Lower lobe of right lung (tissue), 2 donors: ENCODE measurements at places on chromosomes 13 and 19. TPM values are rescaled to one million over a fixed set of nuclear protein-coding genes. Genes with fewer than 3 reads are reported as not detected.

Gene SWSAP1
- total RNA-seq = 3.6 TPM

Gene RUVBL2
- total RNA-seq = 45.3 TPM

Gene CPAMD8
- 54.3 TPM for total RNA-seq

Gene KIR3DL1
- 0.71 TPM for total RNA-seq

Gene ELSPBP1
- total RNA-seq = not detected

Gene ALOX5AP
- total RNA-seq = 311 TPM

Gene TIMM29
- total RNA-seq = 17.3 TPM

Gene DDX49
- 32.2 TPM for total RNA-seq

Gene TNFSF9
- 4.1 TPM for total RNA-seq

Gene MYO1F
- 162 TPM for total RNA-seq

GRCh38 chr19:2611483-2612464 lies 90.7 kb downstream of the GNG7 start:
- peak; percentile 46 for DNase-seq
- H3K4me3 ChIP-seq = peak overlapping the region; percentile 52
- peak overlapping the region; percentile 84 for H3K27ac ChIP-seq
- H3K4me1 ChIP-seq = peaks cover 37% of the 10 kb centered on the region

DNA sequence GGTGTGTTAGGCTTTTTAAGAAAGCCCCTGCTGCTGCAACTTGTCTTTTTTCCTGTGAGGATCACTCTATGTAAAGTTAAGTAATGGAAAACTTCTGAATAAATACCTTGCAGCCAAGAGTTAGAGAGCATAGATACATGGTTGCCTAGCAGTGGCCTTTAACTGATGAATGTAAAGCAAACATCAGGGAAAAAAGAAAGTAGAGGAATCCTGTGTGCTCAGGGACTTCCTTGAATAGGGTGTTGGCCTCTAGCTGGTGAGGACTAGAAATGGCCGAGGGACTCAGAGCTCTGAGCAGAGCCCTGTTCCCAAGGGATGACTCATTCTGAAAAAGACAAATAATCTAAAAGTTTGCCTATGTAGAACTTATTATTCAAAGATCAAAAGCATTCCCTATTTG lies 135.7 kb downstream of the MIPEP start:
- H3K4me1 ChIP-seq = peaks cover 25% of the 10 kb centered on the region
- DNase-seq = no peak
- H3K4me3 ChIP-seq = no peak overlapping the region

- no peaks in the 10 kb centered on the region for H3K36me3 ChIP-seq
- H3K4me3 ChIP-seq = no peak overlapping the region
- H3K27me3 ChIP-seq = peaks cover 7% of the 10 kb centered on the region
- H3K4me1 ChIP-seq = no peaks in the 10 kb centered on the region
- DNase-seq = no peak
Observed at GRCh38 chr13:112245179-112245724, 130.9 kb upstream of the SPACA7 start.

- H3K27me3 ChIP-seq = no peaks in the 10 kb centered on the region
- no peak overlapping the region for H3K4me3 ChIP-seq
- peaks cover 6% of the 10 kb centered on the region for H3K4me1 ChIP-seq
- H3K27ac ChIP-seq = no peak overlapping the region
Observed at GRCh38 chr13:35502456-35502855, 26.0 kb upstream of the MAB21L1 start.

DNA sequence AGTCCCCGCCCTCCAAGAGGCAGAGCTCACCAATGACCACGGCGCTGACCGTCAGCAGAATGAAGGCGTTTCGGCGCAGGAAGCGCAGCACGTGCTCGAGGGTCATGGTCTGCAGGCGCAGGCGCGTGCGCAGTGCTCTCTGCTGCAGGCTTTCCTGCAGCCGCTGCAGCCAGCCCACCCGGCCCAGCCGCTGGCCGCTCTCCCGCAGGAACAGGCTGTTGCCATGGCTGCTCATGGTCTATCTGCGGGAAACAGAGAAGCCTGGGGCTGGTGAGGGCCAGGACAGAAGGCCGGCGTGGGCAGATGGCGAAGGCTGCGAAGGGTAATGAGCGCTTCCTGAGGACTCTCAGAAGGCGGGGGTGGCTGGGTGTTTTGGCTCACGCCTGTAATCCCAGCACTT lies 7.0 kb downstream of the SLC1A6 start:
- H3K36me3 ChIP-seq = no peaks in the 10 kb centered on the region
- no peak overlapping the region for H3K27ac ChIP-seq
- DNase-seq = no peak
- H3K4me3 ChIP-seq = no peak overlapping the region

DNA sequence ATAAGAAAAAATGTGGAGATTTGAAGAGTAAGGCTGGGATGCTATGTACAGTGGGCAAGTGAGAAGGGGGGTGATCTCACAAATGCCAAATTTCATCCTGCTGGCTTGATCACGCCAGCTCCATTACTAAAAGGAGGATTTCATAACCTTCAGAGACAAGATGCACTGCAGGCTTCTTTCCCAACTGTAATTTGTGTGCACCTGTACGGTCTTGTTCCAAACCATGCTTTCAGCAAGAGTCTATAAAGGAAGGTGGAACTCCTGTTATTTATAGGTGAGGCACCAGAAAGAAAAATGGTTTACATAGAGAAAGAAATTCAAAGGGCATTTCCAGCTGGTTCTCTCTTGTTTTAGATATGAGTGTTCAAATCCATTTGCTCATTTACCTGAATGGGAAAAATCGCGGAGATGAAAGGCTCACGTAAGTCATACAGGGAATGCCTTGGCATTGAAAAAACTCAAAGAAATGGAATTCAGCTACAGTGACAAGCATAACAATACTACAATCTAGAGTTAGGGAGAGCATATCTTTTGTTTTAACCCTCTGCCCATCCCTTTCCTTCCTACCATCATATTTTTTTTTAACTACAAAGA lies 13.3 kb downstream of the EFNB2 start:
- no peak for DNase-seq
- H3K27ac ChIP-seq = peak overlapping the region; percentile 32
- H3K27me3 ChIP-seq = no peaks in the 10 kb centered on the region
- H3K36me3 ChIP-seq = no peaks in the 10 kb centered on the region

DNA sequence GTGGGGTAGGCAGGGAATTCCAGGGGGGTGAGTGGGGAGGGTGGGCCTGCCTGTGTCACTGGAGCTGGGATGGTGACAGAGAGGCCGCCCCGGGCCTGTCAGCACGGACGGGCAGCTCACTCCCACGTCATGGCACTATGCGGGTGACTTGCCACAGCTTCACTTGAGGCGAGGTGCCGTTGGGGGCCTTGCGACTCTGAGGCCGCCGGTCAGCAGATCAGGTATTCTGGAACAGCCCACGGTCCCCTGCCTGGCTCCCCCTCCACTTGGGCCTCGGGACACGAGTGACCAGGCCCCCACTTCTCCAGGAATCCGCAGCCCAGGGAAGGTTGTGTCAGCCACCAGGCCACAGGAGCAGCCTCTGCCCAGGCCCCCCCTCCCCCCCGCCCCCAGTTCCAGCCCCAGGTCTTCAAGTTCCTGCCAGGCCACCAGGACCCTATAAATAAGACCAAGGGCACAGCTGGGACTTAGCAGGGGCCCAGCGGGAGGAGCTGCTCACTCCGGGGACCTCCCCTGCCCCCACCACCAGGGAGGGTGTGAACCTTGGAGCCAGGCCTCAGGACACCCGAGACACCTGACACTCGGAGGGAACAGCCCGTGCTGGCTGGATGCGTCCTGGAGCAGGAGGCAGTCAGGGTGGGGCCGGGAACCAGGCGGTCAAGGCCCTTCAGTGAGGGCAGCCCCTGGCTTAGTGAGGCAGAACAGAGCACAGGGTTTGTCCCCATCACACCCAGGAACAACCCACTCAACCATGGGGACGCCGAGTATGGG lies 2.7 kb upstream of the MIDN start:
- peaks cover 66% of the 10 kb centered on the region for H3K4me1 ChIP-seq
- peaks cover 4% of the 10 kb centered on the region for H3K36me3 ChIP-seq
- H3K4me3 ChIP-seq = no peak overlapping the region
- no peaks in the 10 kb centered on the region for H3K27me3 ChIP-seq
- DNase-seq = peak; percentile 77

GRCh38 chr19:5507065-5507909 lies 52.1 kb downstream of the ZNRF4 start:
- no peak overlapping the region for H3K27ac ChIP-seq
- H3K4me1 ChIP-seq = no peaks in the 10 kb centered on the region
- no peak overlapping the region for H3K4me3 ChIP-seq
- no peaks in the 10 kb centered on the region for H3K27me3 ChIP-seq
- DNase-seq = no peak

DNA sequence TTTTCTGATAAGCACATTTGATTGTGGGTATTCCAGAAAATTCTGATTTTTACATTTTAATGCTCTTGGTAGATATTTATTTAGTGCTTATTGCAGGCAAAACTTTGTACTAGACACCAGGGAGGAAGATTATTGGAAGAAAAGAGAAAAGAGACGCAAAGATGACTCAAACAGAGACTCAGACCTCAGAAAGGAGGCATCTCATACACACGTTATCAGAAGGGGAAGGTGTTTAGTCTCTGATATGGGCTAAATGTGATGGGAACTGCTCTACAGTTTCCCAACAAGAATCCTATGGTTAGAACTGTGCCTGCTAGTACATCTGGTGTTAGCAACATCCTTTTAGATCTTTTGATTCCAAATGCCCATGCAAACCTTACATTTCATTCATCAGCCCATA lies 245.6 kb downstream of the KLF5 start:
- H3K27me3 ChIP-seq = no peaks in the 10 kb centered on the region
- no peak for DNase-seq
- H3K36me3 ChIP-seq = no peaks in the 10 kb centered on the region
- no peak overlapping the region for H3K27ac ChIP-seq

- no peaks in the 10 kb centered on the region for H3K36me3 ChIP-seq
- peaks cover 10% of the 10 kb centered on the region for H3K27me3 ChIP-seq
- no peak overlapping the region for H3K4me3 ChIP-seq
Observed at GRCh38 chr19:41792513-41793413, 3.6 kb upstream of the CEACAM3 start.

DNA sequence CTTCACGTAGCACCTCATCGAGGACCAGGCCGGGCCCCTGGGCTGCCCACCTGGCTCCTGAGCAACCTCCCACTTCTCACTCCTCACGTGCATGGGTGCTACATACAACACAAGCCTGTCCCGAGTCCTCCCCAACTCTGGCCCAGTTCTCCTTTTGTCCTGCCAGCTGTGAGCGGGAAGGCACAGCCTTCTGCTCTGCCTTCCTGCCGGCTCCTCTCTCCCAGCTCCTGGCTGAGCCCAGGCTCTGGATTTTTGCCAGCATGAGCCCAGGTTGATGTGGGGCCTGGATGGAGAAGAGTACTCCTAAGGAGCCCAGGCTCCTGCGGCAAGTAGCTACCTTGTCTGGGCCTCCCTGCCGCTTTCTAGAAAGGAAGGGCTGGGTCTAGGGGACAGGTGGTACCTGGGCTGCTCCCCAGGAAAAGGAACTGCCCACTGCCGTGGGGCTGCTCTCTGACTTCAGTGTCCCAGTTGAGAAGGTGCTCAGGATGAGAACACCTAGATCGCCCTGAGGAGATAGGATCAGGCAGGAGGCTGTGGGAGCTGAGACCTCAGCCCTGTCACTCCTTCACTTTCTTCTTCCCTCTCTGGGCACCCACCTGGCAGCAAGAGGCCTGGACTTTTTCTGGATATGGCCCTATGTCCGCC lies 23.6 kb downstream of the LYL1 start:
- H3K4me1 ChIP-seq = peaks cover 56% of the 10 kb centered on the region
- H3K36me3 ChIP-seq = peaks cover 58% of the 10 kb centered on the region
- H3K4me3 ChIP-seq = no peak overlapping the region
- peak overlapping the region; percentile 66 for H3K27ac ChIP-seq
- H3K27me3 ChIP-seq = no peaks in the 10 kb centered on the region

GRCh38 chr13:79502859-79503468 lies 22.0 kb downstream of the NDFIP2 start:
- H3K27me3 ChIP-seq = no peaks in the 10 kb centered on the region
- no peak for DNase-seq
- H3K36me3 ChIP-seq = no peaks in the 10 kb centered on the region
- no peak overlapping the region for H3K27ac ChIP-seq
- H3K4me3 ChIP-seq = no peak overlapping the region
- no peaks in the 10 kb centered on the region for H3K4me1 ChIP-seq

GRCh38 chr13:50991579-50992521 lies 82.3 kb downstream of the RNASEH2B start:
- H3K4me1 ChIP-seq = peaks cover 9% of the 10 kb centered on the region
- no peak for DNase-seq
- no peaks in the 10 kb centered on the region for H3K27me3 ChIP-seq
- H3K27ac ChIP-seq = peak overlapping the region; percentile 47
- H3K4me3 ChIP-seq = no peak overlapping the region

DNA sequence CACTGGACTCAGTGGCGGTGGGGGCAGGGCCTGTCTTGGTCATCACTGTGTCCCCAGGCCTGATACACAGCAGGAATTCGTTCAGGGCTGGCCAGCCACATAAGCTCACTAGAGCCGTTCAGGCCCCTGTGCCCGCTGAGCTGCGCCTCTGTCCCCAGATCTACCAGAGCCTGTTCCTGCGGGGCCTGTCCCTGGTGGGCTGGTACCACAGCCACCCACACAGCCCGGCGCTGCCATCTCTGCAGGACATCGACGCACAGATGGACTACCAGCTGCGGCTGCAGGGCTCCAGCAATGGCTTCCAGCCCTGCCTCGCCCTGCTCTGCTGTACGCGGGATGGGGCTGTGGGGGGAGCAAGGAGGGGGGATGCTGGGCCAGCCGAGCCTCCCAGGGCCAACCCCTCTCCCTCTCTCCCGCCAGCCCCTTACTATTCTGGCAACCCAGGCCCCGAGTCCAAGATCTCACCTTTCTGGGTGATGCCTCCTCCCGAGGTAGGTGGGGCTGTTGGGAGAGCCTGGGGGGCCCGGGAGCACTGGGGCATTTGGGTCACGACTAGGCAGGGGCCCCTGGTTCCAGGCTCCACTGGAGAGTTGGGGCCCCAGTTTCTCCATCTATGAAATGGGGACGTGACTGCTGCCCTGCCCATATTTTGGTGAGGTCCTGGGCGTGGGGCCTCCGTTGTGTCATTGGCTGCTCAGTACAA lies 13.9 kb downstream of the MPND start:
- peaks cover 65% of the 10 kb centered on the region for H3K36me3 ChIP-seq
- H3K4me3 ChIP-seq = no peak overlapping the region
- DNase-seq = no peak
- H3K27me3 ChIP-seq = no peaks in the 10 kb centered on the region
- no peak overlapping the region for H3K27ac ChIP-seq

GRCh38 chr13:29702912-29703351 lies 107.4 kb upstream of the SLC7A1 start:
- no peak overlapping the region for H3K4me3 ChIP-seq
- no peaks in the 10 kb centered on the region for H3K36me3 ChIP-seq
- DNase-seq = no peak
- H3K27ac ChIP-seq = no peak overlapping the region
- H3K27me3 ChIP-seq = no peaks in the 10 kb centered on the region

- no peaks in the 10 kb centered on the region for H3K36me3 ChIP-seq
- DNase-seq = no peak
- H3K4me1 ChIP-seq = no peaks in the 10 kb centered on the region
Observed at GRCh38 chr13:105363261-105364190, 1171.9 kb downstream of the EFNB2 start.

GRCh38 chr13:113645329-113645728 lies 12.7 kb downstream of the ATP4B start:
- no peak overlapping the region for H3K4me3 ChIP-seq
- peak; percentile 41 for DNase-seq
- peaks cover 14% of the 10 kb centered on the region for H3K36me3 ChIP-seq
- no peaks in the 10 kb centered on the region for H3K27me3 ChIP-seq
- H3K27ac ChIP-seq = no peak overlapping the region
